ENCODE measurements at places on chromosomes 16 and 17.
A peak's percentile ranks its signal among the peaks of the same experiment; 100 is the strongest.

DNA sequence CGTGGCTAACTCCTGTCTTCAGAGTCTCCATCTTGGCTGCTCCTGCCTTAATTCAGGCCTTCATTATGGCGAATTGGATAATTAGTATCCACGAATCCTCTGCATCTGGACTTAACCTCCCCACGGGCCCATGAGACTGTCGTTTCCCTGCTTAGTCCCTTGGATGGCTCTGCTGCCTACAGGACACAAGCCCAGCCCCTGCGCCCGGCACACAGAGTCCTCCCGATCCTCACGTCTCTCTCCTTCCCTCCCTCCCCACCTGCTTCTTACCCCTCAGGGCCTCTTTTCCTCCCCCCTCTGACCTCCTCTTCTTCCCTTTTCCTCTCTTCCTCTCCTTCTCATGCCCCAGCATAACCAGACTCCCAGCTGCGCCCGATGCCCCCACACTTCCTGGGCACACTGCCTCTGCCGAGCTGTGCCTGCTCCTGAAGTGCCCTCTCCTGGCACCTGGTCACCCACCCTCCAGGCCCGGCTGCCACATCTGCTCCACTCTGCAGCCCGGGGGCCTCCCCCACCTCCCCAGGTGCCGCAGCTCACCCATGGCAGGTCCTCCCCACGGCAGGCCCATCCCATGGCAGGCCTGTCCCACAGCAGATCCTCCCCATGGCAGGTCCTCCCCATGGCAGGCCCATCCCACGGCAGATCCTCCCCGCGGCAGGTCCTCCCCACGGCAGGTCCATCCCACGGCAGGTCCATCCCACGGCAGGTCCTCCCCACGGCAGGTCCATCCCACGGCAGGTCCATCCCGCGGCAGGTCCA is 45.9 kb downstream of the RPH3AL start:
- no peak for DNase-seq

DNA sequence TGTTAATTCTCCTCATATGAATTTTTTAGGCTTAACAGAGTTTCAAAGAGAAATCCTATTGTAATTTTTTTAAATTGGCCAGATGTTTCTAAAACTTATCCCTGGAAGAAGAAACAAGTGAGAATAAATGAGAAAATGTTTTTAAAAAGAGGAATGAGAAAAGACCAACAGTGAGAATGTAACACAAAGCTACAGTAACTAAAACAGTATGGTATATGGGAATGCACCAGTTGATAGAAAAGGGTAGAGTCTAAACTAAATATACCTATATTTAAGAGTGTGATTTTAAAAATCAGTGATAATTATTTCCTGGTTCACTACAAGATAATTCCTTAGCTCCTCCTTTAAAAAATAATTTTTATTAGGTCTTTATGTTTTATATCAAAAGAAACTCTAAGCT is 127.9 kb downstream of the CCDC182 start:
- no peak for DNase-seq

DNA sequence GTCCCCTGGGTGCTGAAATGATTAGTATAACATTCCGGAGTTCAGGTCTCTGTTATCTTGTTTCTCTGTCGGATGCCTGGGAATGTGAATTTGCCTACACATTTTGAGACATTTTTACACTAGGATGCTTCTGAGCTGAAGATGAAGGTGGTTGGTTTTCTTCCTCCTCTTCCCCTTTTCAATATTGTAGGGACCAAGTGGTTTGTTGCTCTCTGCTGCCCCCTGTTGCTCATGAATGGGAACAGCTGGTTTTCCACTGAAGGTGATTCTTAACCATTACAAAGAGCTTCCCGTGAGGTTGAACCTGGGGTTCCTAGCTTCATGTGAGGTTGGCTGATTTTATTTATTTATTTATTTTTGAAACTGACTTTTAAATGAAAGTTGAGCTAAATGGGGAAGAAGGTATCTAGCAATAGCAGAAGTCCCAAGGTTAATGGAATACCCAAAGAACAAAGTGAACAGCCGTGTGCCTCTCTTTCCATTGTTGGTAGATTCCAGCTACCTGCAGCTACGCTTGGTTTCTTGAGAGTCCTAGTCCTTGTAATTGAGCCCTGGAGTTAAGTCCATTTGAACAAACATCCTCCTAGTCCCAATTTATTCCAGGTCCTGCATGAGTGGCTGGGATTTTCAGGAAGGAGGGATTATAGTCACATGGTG is 983.9 kb upstream of the EEF2KMT start:
- DNase-seq = peak; percentile 48

DNA sequence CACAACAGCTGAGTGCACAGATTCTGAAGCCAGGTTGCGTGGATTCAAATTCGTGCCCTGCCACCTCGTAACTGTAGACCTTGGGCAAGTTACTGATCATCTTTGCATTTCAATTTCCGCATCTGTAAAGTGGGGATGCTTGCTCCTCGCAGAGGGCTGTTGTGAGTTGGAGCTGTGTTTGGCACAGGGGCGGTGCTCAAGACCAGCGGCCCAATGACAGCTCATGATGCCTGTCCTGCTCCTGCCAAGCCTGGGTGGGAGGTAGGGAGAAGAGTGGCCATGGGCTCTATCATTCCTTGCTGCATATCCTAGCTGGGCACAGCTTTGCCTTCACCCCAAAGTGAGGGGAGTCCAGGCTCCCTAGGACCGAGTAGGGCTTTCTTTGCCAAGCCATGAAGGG is 12.6 kb downstream of the NXPH3 start:
- DNase-seq = no peak

- no peak for DNase-seq
These were observed 388 bp downstream of the OXLD1 start for GRCh38 chr17:81666092-81666341.

GRCh38 chr17:80477647-80478478 is 1.5 kb upstream of the NPTX1 start:
- DNase-seq = peak; percentile 58

DNA sequence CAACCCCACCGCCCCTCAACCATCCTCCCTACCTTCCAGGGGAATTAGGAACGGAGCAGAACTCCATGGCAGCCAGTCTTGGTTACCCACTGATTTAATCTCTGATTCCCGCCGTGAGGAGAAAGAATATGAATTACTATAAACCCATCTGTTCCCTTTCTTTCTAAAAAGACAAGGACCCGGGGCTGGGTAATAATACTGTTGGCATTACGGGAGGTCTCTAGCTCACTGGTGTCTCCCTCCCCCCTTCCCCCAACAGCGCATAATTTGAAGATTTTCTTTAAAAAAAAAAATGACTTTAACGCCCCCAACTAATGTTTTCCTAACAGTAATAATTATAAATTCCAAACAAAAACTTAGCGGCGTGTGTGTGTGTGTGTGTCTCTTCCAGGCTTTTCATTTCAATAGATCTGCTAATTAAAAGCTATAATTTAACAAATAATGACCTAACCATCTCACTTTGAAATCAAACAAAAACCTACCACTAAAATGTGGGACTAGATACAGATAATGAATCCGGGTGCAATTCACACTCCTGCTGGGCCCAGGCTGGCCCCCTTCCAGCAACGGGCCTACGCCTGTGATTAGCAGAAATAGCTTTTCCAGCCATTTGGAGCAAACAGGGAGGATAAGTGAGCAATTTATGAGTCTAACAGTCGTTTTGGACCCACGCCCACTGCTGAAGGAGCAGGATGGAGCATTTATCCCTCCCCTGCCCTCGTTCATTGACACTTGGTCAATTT is 18.2 kb upstream of the BHLHA9 start:
- no peak for DNase-seq

GRCh38 chr17:41835214-41835799 is 725 bp downstream of the NT5C3B start:
- DNase-seq = no peak

DNA sequence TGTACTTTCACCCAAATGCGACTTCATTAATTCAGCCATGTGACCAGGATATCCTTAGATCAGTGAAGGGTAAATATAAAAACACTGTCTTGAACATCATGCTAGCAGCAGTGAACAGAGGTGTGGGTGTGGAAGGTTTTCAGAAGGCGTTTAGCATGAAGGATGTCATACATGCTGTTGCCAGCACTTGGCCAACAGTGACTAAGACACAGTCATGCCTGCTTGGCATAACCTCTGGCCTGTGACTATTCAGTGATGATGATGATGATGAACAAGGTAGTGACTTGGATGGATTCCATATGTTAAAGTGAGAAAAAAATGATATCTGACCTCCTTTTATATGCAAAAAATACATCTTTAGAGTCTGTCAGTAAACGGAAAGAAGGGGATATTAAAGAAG is 97.9 kb downstream of the MAP2K4 start:
- no peak for DNase-seq

GRCh38 chr17:59647288-59647687 is 27.6 kb downstream of the CLTC start:
- no peak for DNase-seq

DNA sequence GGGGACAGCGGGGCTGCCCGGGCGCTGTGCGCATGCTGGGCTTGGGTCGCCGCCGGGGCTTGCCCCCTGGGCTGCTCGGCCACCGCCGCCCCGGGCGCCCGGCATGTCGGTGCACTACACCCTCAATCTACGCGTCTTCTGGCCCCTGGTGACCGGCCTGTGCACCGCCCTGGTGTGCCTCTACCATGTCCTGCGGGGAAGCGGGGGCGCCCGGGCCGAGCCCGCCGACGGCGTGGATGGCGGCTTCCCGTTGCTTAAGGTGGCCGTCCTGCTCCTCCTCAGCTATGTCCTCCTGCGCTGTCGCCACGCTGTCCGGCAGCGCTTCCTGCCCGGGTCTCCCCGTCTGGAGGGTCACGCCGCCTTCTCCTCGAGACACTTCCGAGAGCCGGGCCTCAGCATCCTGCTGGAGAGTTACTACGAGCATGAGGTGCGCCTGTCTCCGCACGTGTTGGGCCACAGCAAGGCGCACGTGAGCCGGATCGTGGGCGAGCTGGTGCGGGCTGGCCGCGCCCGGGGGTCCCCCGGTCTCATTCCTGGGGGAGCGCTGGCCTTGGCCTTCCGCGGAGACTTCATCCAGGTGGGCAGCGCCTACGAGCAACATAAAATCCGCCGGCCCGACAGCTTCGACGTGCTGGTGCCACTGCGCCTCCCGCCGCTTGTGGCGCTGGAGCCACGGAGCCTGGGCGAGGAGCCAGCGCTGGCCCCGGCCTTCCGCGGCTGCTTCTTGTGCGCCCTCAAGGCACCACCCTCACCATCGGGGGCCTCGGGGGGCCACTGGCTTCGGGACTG is 789 bp downstream of the ITPRIPL2 start:
- no peak for DNase-seq

DNA sequence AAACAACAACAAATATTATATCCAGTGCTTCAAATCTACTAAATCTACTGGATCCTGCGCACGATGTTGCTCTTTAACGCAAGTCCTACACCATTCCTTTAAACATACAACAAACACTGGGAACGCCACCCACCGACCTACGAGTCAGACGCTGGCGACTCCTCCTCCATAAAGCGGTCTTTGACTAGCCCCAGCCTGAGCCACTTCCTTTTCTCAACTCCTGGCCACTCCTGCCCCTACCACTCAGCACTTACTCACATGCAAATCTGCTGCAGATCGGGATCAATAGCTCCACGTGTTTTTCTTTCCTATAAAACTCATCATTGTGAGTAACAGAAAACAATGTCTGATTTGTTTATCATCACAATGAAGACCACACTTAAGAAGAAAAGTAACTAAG is 32.8 kb upstream of the MNT start:
- DNase-seq = peak; percentile 49

DNA sequence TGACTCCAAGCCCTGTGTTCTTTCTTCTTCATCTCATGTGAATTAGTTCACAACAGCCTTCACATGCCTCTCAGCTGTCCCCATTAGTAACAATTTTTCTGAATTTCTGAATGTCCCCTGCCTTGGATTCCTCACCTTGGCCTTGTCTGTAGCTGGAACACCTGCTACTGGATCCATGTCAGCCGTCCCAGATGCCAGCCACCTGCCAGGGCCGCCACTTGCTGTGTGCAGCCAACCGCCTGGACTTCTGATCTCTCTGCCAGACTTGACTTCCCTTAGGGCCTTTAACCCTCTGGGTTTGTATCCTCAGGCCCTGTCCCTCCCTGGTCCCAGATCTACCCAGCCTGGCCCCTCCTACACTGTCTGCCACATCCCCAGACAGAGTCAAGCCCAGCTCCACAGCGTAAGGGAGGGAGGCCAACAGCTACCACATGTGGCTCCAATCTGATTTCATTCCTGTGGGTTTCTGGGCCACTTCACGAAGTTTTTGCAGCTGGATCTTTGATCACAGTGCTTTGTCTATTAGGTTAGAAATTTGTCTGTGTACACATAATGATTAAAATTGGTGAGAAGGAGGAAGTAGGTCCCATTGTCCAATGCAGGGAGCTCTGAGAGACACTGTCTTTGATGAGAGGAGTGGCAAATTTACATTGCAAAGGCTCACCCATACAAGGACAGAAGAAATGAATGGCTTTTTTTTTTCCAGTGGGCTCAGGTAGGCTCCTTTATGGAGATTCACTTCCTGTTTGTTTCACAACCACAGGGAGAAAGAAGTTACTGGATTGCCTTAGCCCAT is 15.3 kb downstream of the MPP2 start:
- no peak for DNase-seq

DNA sequence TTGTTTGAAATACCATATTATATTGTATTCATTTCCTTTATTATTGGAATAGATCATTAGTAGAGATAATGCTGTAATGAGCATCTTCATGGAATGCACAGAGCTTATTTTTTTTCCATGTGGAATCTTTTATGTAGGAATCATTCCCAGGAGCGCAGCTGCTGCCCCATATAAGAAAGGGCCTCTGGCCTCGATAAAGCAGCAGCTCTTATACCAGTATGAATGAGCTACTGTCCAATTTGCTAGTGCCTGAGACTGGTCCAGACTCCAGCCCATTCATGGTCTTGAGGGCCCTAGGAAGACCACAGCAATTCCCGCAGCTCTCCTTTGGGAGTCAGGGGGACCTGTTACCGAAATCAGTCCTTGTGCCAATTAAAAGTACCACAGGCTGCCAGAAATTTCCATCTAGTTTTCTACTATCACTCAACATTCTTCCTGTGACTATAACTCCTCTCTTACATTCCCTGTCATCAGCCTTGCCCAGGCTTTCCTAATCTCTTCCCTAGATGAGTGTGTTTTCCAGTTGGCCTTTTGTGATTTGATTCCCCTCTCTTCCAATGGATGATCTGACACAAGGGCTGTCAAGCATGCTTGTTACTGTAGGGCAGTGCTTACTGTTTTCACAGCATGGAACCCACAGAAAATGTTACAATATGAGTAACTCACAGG is 1.9 kb downstream of the ZNF843 start:
- no peak for DNase-seq

- no peak for DNase-seq
These were observed 100.1 kb downstream of the MARF1 start for GRCh38 chr16:15542734-15543347.

Measured in SK-MEL-5 (cell line).